ENCODE measurements at places on chromosomes 7 and 10.

GRCh38 chr10:51023636-51024035 lies 50.7 kb upstream of the PRKG1 start:
- no peak for DNase-seq

DNA sequence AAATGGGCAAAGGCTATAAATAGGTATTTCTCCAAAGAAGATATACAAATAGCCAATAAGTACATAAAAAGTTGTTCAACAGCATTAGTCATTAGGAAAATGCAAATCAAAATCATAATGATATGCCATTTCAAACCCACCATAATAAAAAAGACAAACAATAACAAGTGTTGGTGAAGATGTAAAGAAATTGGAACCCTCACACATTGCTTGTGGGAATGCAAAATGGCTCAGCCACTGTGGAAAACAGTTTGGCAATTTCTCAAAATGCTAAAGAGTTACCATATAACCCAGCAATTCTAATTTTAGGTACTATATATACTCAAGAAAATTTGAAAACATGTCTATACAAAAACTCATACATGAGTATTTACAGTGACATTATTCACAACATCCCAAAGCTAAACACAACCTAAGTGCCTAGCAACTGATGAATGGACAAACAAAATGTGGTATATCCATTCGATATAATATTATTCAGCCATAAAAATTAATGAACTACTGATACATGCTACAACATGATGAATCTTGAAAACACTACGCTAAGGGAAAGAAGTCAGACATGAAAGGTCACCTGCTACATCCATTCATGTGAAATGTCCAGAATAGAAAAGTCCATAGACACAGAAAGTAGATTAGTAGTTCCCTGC lies 55.6 kb downstream of the CHCHD3 start:
- DNase-seq: no peak

DNA sequence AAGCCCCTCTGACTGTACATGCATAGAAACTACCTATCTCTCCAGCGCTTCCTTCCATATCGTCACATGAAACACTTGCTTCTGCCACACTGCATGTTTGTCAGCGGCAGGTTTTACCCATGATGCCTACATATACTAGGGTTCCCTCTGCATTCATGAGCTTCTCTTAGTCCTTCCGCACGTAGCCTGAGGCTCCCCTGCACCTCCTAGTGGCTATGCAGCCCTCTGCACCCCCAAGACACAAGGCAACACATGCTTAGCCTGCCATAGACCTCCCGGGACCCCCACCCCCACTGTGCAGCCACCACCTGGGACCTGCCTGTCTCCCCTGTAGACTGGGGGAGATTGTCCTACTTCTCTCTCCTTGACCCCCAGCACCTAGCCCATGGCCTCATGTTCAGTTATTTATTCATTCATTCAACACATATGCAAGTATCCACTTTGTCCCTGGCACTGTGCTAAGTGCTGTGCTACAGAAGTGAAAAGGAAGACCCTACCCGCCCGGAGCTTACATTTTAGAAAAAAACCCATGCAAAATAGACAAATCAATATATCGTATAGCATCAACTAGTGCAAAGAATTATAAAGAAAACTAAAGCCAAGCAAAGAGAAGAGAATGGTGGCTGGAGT lies 23.5 kb downstream of the TMEM273 start:
- no peak for DNase-seq

DNA sequence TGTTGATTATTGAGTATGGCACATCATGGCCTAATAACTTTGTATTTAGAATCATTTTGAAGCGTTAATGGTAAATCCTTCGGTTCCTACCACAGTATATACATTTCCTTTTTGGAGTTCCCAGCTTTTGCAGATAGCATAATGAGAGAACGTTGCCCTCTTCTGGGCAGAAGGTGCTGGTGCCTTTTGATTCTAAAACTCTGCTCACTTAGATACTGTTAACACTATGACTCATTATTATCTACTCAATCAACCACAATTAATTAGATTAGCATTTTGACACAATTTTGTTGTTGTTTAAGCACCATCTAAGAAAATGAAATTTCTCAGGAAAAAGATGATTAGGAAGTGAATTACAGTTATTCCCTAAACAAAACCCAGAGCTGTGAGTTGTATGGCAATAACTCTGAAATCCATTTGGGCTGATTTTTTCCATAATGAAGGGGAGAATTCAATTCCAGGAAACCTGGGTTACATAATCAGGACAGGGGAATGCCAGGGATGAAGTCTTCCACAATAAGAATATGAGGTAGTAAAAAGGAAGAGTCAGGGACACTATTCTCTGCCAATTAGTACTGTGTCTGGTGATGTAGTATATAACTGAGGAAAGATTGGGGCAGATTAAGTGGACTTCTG lies 11.5 kb upstream of the DLD start:
- DNase-seq: no peak

GRCh38 chr10:93313798-93314197 lies 168.3 kb downstream of the MYOF start:
- DNase-seq: no peak

GRCh38 chr10:17780727-17781126 lies 28.4 kb upstream of the MRC1 start:
- DNase-seq: no peak

DNA sequence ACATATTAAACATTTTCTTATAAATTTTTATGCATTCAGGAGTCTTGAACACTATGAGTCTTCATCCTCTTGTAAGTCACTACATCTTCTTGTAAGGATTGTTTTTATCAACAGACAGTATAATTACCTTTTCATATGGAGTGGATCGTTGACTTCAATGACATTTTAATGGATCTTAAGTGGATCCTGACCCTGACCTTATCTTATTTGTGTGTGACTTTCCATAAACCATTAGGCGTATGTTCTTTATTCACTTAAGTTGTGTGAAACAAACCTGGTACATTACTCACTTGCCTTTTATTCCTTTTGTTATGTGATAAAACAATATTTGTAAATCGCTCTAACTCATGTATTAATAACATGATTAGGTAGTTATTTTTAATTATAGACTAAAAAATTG lies 18.5 kb upstream of the SEMA3C start:
- no peak for DNase-seq

- DNase-seq: no peak
These were observed 217.6 kb downstream of the MLLT10 start for GRCh38 chr10:21751341-21752310.

- DNase-seq: no peak
These were observed 13.0 kb upstream of the ANTXRL start for GRCh38 chr10:46273506-46274477.

- no peak for DNase-seq
These were observed 584 bp upstream of the ZMIZ1 start for GRCh38 chr10:79068203-79068561.
